ENCODE measurements at places on chromosomes 1 and 21.

DNA sequence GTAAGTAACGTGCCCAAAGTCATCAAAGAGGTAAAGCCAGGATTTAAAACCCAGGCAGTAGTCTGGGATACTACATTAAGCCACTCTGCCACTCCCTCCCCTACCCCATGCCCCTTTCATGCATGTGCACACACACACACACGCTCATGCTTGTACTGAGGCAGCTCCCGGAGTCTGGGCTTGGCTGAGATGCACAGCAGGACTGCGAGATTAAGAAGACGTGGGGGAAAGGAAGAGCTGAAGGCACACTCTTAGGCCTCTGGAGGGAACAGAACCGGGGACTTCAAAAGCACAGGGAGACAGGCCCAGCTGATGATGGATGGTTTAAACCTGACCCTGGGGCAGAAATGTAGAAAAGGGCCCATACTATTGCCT is 98.3 kb downstream of the GLIS1 start:
- DNase-seq, result no peak

DNA sequence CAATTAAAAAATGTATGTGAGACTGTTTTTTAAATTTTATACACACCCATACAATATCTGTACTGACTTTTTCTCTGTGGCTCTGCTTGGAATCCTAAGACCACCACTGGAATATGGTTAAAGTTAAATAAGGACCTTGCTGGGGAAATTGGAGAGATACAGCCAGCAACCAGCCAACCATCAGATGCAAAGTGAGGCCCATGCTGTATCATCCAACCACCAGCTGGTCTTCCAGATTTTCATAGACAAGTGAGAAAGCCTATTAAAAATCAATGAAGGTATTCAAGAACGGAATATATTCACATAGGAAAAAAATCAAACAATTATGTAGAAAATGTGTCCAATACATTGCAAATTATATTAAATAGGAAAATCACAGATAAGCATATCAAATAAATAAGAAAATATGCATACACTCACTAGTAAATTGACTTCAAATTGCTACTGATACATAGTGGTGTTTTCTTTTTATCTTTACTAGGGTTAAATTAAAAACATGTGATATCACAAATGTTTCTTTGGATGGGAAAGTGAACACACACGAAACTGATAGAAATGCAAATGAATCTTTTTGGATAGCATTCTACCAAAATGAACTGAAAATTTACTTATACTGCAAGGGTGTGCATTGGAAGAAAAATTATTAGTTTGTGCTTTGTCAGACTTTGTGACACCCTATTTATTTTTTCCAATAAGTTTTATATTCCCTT is 1486.3 kb downstream of the BRINP3 start:
- DNase-seq, result no peak

DNA sequence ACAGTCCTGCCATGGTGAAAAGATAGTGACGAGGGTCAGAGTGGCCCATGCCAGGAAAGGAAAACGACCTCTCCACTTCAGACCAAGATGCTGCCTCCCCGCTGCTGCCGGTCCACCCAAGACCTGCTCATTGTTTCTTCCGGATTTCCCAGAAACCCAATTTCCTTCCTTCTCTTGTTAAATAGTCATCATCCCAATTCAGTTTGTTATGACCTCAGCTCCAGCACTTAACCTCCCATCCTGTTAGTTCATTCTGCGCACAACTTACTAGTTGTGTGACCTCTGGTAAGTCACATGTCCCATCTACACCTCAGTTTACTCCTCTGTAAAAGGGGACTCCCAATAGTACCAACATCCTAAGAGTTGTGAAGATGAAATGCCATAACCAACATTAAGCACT is 29.9 kb upstream of the PPP1R15B start:
- DNase-seq, result no peak

DNA sequence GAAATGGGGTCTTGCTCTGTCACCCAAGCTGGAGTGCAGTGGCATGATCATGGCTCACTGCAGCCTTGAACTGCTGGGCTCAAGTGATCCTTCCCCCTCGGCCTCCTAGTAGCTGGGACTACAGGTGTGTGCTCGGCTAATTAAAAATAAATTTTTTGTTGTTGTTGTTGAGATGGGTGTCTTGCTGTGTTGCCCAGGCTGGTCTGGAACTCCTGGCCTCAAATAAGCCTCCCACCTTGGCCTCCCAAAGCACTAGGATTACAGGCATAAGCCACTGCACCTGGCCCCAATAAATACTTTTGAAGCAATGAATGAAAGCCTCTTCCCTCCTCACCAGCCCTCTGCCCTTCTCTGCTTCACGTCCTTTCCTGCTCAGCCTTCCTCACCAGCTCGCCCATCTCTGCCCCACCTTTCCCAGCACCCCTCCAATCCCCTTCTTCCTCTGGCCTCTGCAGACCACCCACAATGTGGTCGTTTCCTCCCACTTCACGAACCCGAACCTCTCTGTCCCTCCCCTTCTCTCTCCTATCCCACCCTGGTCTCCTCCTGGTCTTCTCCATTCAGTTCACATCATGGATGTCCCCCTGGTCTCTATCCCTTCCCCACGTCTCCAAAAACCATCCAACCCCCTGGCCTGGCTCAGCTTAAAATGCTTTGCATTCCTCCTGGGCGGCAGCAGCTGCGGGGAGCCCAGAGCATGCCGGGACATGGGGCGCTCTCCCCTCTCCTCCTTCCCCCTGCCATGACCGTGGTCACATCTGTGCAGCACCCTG is 38.4 kb downstream of the RAP1GAP start:
- DNase-seq, result no peak

GRCh38 chr1:58149271-58149812 is 397.2 kb downstream of the OMA1 start:
- DNase-seq, result no peak

DNA sequence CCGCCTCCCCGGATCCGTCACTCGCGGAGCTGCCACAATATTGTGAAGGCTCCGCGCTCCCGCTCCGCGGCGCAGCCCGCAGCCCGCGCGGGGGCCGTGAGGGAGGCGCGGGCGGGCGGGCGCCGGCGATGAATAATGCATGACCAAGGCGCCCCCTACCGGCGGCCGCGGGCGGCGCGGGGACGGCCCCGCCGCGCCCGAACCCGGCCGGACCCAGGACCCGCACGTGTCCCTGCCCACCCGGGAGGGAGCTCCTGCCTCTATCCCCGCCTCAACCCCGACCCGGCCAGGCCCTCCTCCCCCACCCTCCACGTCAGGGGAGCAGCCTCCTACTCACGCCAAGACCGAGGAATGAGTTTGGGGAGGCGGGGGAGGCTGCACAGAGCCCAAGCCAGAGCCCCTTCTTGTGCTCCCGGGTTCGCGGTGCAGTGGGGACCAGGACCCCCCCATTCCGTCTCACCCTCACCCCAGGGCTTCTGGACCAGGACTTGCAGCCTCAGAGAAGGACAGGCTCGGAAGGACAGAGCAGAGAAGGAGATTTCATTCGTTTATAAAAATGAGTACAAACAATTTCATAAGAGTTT is 70.8 kb upstream of the CASZ1 start:
- peak; percentile 92 for DNase-seq

GRCh38 chr21:44846485-44847260 is 26.8 kb downstream of the PTTG1IP start:
- DNase-seq, result no peak

DNA sequence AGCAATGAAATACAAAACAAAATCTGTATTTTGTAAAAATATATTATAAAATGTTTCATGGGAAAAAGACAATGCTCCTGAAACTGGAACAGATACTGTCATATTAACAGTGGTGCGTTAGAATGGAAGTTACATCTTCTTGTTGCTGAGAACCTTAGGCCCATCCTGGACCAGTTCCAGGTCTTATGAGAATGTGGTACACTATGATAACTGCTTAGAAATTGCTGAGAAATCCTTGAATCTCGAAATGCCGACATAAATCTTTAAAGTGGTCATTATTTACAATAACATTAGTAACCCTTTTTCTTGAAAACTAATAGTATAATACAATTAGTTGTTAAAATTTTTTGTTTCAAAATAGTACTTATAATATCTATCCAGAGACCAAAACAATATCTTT is 747.9 kb upstream of the NCAM2 start:
- no peak for DNase-seq

- no peak for DNase-seq
These were observed 365.5 kb upstream of the SGIP1 start for GRCh38 chr1:66168467-66168887.

DNA sequence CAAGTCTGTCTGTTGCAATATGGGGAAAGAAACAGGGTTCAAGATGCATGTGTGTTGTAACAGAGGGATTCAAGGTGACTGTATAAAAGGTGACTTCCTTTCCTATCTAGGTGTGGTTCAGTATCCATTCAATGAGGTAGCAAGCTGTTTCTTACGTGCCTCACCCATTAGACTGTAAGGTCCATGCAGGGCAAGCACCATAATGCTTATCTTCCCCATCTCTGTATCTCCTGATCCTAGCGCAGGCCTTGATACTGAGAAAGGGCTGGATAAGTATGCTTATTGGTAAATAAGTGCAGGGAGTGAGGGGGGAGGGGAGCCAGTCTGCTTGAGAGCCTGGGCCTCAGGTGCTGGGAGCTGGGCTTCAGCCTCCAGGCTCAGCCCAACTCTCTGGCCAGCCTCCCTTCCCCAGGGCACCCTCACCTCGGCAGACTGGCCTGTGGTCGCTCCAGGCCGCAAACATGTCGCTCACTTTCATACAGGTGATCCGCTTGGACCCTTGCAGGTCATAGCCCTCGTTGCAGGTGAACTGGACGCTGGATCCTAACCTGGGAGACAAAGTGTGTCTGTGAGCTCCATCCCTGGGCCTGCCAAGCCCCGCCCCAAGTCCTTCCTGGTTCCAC is 44.5 kb upstream of the HMGB4 start:
- DNase-seq, result no peak

- peak; percentile 26 for DNase-seq
These were observed 61.4 kb upstream of the LRRN2 start for GRCh38 chr1:204746838-204747442.

DNA sequence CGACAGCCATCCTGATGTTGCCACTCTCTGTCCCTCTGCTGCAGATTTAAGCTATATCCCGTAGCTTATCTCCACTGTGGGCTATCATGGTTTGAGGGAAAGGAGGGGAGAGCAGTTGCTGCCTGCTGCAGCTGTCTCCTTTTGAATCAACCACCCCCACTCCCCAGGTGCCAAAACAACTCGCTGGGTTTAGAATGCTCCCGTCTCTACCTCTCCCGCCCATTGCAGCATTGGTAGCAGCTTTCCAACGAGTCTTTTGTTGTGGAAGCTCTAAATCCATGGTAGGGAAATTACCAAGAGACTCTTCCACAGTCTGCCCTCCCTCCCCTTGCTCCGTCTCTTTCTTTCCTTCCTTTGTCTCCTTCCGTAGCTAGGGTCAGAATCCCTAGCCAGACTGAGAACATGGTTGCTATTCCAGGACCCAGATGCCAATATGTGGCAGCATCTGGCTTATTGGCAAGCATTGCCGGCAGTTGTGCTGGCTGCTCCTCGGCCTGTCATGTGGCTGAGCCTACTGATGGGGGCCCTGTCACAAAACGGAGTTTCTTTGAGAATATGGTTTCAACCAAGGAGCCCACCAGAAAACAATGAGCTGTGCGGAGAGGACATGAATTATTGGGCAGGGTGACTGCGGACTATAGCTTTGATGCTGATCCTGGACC is 230.7 kb downstream of the RPS6KC1 start:
- DNase-seq, result no peak

GRCh38 chr1:50424045-50424883 is 1.0 kb upstream of the DMRTA2 start:
- DNase-seq, result no peak

- no peak for DNase-seq
These were observed 153.7 kb upstream of the ST6GALNAC5 start for GRCh38 chr1:76713535-76713934.

All from NCI-H510A treated with DMSO at 0.1 percent for 48 hours (cell line).